Activated CD4-positive, alpha-beta T cell treated with anti-CD3 and anti-CD28 coated beads for 36 hours (primary cell): ENCODE measurements at places on chromosomes 7 and 10. TPM values are rescaled to one million over a fixed set of nuclear protein-coding genes. Genes with fewer than 3 reads are reported as not detected.

The DRGX gene
- total RNA-seq, result not detected

The PGAM2 gene
- not detected for total RNA-seq

The SLC26A3 gene
- not detected for total RNA-seq

The PITX3 gene
- total RNA-seq, result 0.81 TPM

The VENTX gene
- not detected for total RNA-seq

The CAV1 gene
- total RNA-seq, result 0.25 TPM

The COMTD1 gene
- total RNA-seq, result 28.1 TPM

The IFIT2 gene
- total RNA-seq, result 43.5 TPM

The SPDYE6 gene
- total RNA-seq, result not detected

The RHOBTB1 gene
- 0.04 TPM for total RNA-seq

The NXPH1 gene
- total RNA-seq, result not detected

The EGFR gene
- 0.09 TPM for total RNA-seq

The CABCOCO1 gene
- total RNA-seq, result not detected

The ADAM8 gene
- total RNA-seq, result 124 TPM

The HOXA1 gene
- 0.12 TPM for total RNA-seq

The KCP gene
- total RNA-seq, result not detected

The USP54 gene
- 4.3 TPM for total RNA-seq

The TCERG1L gene
- 0.21 TPM for total RNA-seq

The SHTN1 gene
- total RNA-seq, result 0.37 TPM

The CACUL1 gene
- total RNA-seq, result 20.1 TPM
